Inflammatory macrophage treated with lipopolysaccharide for 1 hour (primary cell): ENCODE measurements at places on chromosomes 5 and 9.

DNA sequence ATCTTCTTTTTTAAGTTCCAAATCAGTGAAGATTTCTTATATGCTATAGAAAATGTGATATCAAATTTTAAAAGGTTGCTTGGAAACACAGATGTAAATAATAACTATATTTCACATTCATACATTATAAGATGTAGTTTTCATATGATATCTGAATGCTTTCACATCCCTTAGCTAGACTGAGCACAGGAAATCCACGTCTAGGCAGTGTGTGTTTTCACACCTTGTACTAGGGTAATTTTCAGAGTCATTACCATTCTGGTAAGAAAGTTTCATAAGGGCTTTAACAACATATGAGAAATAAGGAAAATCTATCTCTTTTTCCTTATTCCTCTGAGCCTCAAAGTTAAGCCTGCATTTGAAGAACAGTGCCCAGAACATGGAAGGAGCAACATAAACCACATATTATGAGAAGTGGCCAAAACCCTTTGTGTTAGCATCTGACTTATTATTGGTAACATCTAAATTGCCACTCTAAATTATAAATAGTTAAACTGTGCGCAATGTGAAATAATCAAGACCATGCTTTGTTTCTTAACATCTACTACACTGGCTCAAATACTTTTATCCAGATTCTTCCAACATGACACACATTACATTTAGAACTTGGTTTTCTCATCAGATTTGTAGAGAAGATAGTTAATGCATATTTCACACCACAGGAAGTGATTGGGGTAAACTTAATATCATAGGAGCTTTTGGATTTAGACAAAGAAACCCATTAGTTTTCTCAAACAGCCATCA, 113.3 kb downstream of the PPP2R2B start:
- no peak for DNase-seq

DNA sequence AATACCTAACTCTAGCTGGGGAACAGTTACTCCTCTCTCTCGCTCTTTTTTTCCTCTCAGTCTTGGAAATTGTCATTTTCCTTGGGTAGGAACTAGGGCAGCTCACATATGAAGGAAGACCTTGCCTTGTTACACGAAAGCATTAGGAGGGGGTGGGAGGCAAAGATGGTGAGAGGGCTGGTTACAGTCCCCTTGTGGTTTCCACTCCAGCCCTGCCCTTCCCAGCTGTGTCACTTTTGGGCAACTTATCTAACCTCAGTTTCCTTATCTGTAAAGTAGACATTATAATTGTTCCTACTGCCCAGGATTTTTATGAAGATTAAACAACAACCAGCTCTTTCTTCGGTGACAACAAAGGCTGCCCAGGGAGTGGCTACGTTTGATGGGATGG, 196.2 kb upstream of the CLINT1 start:
- DNase-seq: no peak

DNA sequence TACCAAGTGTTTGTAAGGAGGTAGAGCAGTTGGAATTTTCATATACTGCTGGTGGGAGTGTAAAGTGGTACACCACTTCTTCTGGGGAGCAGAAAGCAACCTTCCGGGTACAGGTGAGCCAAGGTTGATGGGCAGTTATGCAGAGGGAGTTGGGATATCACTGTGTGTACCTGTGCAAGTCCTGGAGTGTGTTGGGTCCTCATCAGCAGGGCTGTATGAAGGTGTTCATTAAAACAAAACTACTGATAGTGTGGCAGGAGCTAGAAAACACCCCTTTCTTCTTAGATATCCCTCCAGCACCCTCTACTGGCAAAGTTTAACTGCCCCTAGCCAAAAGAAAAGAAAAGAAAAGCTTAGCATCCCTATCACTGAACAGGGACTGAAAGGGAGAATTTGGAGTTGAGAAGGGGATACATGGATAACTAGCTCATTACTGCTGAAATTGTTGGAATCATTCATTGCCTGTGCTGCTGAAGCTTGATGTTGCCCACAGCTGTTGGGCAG, 10.7 kb downstream of the MARCHF6 start:
- DNase-seq: peak; percentile 25

DNA sequence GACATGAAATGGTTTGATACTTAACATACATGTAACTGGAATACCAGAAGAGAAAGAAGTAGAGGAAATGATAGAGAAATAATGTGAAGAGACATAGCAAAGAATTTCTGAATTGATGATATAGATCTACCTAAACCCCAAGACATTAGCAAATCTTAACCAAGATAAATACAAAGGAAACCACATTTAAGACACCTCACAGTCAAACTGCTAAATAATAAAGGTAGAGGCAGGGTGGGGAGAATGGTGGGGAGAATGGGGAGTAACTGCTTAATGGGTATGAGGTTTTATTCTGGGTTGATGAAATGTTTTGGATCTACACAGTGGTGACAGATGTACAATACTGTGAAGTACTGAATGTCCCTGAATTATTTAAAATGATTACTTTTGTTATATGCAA, 17.5 kb downstream of the CARNMT1 start:
- no peak for DNase-seq

DNA sequence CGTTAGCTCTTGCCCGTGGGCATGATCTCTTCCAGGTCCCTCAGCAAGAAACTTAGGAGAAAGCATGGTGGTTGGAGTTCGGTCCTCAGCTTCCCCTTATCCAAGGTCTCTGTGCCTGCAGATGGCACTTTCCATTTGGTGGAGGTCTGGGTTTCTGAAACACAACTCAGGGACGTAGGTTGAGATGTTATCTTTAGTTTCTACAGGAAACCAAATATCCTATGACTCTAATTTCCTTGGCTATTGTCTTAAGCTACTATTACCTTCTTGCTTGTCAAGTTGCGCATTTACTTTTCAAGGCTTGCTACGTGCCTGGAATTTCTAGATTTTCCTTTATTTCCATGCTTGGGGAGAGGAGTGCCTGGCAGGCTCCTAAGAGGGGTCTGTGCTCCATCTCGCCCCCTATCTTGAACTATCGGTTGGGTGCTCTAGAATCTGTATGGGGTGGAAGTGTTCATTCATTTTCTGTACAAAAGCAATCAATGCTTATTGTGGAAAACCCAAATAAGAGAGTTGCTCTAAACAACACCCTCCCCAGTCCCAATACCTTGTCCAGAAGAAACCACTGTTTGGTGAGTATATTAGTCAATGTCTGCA, 32.9 kb upstream of the KCNIP1 start:
- DNase-seq: no peak

GRCh38 chr9:114237781-114238180, 82.4 kb downstream of the COL27A1 start:
- no peak for DNase-seq
